HEK293T (cell line): ENCODE measurements at places on chromosomes 5 and 9.
A peak's percentile ranks its signal among the peaks of the same experiment; 100 is the strongest.

- no peak for DNase-seq
Observed at GRCh38 chr5:149212198-149212951, 59.3 kb upstream of the AFAP1L1 start.

DNA sequence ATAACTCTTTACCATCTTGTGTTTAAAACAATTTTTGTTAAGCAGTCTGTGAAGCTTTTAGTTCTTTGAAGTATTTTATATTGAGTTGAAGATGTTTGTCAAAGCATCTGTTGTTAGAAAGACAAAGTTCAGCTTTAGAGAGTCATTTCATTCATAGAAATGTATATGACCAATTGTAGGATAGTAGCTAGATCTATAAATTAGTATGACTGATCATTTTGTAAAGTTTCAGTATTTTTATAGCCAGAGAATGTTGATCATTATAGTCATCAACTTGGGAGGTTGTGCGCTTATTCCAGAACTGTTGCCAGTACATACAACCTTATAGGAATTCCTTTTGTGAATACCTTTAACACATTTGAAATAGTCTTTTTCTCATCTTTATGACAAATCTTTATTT is 5.2 kb downstream of the NIPBL start:
- DNase-seq: no peak

- no peak for DNase-seq
Observed at GRCh38 chr5:160494451-160494850, 72.8 kb downstream of the PTTG1 start.

GRCh38 chr5:80101993-80102392 is 66.8 kb downstream of the THBS4 start:
- DNase-seq: no peak

DNA sequence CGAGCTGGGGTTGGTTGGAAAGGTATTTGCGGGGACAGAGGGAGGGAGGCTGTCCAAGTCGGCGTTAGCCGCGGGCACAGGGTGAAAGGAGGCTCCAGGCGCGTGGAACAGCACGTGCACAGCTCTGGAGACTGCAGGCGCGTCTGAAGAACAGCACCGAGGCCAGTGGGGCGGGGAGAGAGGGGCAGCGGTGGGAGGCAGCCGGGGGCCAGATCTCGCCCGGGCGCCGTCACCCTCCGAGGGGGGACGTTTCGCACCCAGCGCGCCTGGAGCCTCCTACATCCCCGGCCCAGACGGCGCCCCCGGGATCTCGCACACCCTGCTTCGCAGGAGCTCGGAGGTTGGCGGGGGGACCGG is 79.6 kb downstream of the NTNG2 start:
- no peak for DNase-seq

GRCh38 chr5:104774372-104774771 is 1211.8 kb upstream of the NUDT12 start:
- DNase-seq: no peak

DNA sequence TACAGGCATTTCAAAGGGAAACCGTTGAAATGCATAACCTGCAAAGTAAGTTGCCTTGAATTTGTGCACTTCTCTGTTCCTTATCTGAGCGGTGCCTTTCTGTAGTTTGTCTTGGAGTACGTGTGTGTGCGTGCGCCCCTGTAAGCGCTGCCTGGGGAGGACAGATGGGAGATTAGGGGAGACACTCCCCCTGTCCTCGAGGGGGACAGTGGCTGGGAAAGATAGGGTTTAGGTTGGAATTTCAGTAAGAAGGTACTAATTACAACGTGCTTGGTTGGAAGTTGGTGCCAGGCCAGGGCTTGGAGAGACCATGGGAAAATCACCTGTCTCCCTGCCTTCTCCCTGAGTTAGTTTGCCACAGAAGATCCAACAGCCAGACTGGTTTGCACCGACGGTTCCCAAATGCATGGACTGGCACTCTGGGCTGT is 73.2 kb downstream of the PIK3R1 start:
- peak; percentile 18 for DNase-seq

DNA sequence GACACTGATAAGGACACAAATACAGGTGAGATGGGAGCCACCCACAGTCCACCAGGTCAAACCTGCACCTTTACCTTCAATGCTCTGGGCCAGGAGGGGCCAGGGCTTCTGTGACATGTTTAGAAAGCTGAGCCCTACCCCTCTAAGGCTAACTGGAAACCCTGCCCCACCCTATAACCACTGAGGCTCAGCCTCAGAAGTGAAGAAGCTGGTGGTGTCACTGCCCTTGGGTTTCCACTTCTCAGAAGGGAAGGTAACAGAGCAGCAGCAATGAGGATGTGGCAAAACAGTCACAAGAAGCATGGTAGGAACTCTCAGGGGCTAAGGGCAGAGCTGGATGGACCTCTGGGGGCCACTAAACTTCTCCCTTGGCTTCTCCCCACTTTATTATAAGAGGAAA is 6.0 kb downstream of the PDGFRB start:
- DNase-seq: no peak

DNA sequence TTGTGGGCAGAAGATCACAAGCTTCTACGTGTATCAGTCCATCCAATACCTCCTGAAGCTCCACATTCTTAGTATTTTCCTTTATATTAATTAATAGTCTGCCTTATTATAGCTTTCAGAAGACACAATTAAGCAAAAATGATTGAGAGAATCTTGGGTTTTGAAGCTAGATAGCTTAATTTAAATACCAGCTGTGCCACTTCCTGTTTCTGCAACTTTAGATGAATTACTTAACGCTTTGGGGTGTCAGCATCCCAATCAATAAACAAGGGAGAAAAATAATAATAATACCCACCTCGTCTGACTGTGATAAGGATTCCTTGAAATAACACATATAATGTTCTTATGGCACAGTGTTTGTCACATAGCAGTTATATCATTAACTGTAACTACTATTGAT is 44.7 kb upstream of the HTR4 start:
- DNase-seq: no peak

GRCh38 chr9:73597039-73597438 is 445.4 kb downstream of the ANXA1 start:
- no peak for DNase-seq

DNA sequence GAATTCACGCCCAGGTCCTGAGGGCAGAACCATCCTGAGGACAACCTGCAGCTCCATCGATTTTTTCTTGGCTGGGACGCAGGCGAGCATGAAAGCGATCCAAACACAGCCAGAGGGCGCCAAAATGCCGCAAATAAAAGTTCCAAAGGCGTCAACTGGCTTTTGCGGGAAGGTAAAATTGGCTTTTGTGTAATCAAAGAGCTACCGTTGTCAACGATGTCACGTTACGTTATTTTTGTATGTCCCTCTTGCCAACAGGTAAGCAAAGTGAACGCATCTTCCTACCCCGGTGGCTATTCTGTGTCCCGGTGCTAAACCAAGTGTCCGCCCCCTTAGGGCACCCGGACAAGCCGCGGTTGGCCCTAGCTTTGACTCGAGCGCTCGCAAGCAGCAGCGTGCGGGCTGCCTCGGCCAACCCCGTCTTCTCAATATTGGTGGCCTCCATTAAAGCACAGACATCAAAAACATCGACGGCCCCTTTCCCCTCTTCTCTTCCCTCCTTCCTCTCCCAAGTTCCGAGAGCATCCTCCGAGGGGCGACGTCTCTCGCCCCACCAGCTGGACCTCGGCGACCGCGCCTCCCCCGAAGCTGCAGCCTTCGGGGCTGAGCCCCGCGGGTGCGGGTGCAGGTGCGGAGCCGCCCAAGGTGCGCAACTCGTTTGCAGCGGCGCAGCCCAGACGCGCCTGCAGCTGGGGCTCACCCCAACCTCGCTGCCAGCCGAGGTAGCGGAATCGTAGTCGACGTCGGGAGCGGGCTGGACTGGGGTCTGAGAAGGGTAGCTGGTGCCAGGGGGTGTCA is 1.1 kb upstream of the BASP1 start:
- DNase-seq: peak; percentile 68

DNA sequence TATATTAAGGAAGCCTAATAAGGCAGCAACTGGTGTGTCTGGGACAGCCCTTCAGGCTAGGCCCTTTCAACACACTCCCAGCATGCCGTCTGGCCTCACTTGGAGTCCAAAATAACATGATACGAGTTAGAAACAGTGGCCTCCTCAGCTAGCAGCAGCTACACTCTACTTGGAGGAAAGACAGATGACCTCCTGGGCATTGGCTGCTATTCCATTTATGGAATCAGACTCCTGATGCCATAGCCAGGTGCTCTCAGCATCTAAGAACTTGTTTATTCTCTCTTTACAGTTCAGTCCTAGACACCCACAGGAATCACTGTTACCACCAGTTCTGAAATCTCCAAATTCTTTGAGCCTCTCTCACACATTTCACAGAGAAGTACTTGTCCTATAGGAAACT is 31.8 kb downstream of the RUSC2 start:
- DNase-seq: no peak

GRCh38 chr5:142803428-142804125 is 33.4 kb downstream of the ARHGAP26 start:
- no peak for DNase-seq

DNA sequence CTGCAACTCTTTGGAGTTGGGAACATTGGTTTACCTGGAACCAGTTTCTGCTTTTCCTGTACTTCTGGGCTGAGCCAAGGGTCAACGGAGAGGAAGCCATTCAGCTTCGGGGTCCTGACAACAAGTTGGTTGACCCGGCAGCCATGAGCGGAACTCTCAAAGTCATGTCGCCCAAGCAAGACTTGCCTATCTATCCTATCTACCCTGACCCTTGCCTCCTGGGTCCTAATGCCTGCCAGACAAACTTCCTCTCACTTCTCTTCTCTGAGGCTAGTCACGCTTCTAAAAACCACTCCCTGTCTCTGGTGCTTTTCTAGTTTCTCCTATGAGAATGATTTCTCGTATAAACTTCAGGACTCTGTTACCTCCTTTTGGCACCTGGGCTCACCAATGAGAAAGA is 44.7 kb upstream of the CRHBP start:
- DNase-seq: no peak

GRCh38 chr9:98254228-98255060 is 1.0 kb downstream of the TBC1D2 start:
- no peak for DNase-seq

GRCh38 chr9:129183495-129184218 is 5.6 kb upstream of the IER5L start:
- DNase-seq: no peak

DNA sequence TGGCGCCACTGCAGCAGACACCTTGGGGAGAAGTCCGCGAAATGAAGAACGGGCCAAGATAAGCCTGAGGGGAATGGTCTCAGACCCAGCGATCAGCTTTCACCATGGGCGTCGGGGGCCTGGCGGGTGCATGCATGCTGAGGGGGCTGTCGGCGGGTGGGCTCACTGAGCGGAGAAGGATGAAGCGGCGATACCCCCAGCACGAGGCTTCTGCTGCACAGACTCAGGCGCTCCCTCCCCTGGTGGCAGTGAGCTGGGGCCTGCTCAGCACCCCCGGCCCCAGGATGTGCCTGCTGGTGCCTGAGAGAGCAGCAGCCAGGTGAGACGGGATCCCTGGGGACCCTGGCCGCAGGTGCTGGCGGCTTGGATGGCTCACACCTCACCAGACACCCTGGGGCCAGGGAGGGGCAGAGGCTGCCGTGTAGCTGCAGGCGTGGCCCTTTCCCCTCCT is 31.2 kb downstream of the CEP72 start:
- no peak for DNase-seq

GRCh38 chr9:18478501-18479361 is 4.8 kb downstream of the ADAMTSL1 start:
- DNase-seq: no peak
